ENCODE measurements at places on chromosomes 1 and 21. TPM values are rescaled to one million over a fixed set of nuclear protein-coding genes. Genes with fewer than 3 reads are reported as not detected.
A peak's percentile ranks its signal among the peaks of the same experiment; 100 is the strongest.

GRCh38 chr1:44660176-44660575 is 14.1 kb downstream of the TMEM53 start:
- no peak for DNase-seq

DNA sequence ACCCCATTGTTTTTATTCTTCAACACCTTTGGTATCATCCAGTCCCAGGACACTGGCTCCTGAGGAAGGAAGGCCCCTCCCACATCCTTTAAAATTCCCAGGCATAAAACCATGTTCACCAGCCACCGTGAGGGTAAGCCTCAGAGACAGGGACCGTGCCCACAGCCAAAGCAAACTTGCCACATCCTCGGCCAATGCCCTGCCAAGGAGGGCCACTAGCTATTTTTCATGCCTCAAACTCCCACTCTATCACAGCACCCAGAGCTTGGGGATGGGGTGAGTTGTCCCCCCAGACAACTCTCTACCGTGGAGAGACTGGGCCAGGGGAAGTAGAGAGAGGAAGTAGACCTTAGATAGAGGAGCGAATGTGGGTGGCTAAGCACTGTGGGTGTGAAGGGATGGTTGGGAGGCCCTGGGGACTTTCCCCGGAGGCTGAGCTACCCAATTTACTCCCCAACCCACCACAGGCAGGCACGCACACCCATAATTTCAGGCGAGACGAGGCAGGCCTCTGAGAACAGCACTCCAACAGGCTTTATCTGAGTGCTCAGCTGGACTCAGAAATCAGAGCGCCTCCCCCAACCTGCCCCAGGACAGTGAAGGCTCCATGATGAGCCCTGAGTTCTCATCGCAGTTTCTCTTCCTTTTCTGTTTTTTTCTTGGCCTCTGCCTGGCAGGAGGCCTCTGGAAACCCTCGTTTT is 15.9 kb upstream of the BTG2 start:
- peak; percentile 24 for DNase-seq

- no peak for DNase-seq
Observed at GRCh38 chr1:66396212-66396890, 137.6 kb upstream of the SGIP1 start.

- no peak for DNase-seq
Observed at GRCh38 chr1:32848354-32849063, 22.2 kb downstream of the FNDC5 start.

- peak; percentile 7 for DNase-seq
Observed at GRCh38 chr1:242523719-242524570, 552 bp downstream of the PLD5 start.

Gene ARHGAP30
- not detected for total RNA-seq

Measured in lung microvascular endothelial cell (primary cell).